ENCODE measurements at places on chromosomes 11 and 22. TPM values are rescaled to one million over a fixed set of nuclear protein-coding genes. Genes with fewer than 3 reads are reported as not detected.
A peak's percentile ranks its signal among the peaks of the same experiment; 100 is the strongest.

The MUC2 gene
- total RNA-seq, result not detected

The RIMBP3C gene
- 0.22 TPM for total RNA-seq

DNA sequence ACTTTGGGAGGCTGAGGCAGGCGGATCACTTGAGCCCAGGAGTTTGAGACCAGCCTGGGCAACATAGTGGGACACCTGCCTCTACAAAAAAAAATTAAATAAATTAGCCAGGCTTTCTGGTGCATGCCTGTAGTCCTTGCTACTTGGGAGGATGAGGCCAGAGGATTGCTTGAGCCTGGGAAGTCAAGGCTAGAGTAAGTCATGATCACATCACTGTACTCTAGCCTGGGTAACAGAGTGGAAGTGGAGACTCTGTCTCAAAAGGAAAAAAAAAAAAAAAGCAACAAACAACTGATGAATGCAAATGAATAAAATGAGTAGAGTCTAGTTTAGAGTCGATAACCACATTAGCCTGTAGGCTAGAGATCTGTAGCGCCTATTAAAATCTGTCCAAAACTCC is 3.9 kb upstream of the BCL2L13 start:
- no peak overlapping the region for H3K4me3 ChIP-seq
- H3K27me3 ChIP-seq, result peaks cover 4% of the 10 kb centered on the region
- H3K27ac ChIP-seq, result no peak overlapping the region
- H3K4me1 ChIP-seq, result peaks cover 4% of the 10 kb centered on the region
- no peak for DNase-seq

DNA sequence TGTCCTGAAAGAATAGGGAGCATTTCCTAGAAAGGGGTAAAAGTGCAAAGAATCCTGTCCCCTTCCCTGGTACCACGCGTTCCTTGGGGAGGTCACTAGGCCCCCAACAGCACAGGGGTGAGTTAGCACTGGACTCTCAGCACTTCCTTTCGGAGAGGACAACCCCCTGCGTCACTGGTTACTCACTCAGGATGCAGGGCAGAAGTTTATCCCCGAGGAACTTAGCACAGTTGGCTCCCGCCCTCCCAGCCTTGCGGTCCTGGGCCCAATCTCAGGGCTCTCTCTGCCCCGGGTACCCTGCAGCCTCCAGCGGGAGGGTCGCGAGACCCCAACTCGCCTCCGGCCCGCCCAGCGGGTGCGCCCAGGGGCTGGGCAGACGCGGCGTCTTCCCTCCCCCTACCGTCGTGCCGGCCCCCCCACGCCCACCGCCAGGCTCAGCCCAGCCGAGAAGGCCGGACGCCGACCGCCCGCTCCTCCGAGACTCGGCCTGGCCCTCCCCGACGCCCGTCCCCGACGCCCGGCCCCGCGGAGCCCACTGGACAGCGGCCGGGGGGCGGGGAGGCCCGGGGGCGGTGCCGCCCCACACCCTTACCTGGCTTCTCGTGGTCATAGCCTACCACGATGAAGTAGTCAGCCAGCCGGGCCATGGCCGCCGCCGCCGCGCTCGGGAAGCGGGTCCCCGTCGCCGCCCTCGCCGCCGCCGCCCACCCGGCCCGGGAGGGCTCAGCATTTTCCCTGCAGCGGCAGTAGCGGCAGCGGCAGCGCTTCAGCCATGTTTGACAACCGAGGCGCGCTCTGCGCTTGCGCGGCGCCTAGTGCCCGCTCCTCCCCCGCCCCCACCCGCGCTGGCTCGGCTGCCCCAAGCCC is at the start of gene SBF2:
SBF2 (minus strand) TSS at position 797 of the 867 bp plus-strand sequence; CDS start at position 647, 150 bp downstream.
- H3K27ac ChIP-seq, result peak within 1 kb of the TSS; percentile 31
- H3K4me1 ChIP-seq, result no peaks in the 10 kb centered on the region
- DNase-seq, result peak; percentile 88
- H3K36me3 ChIP-seq, result no peaks in the 10 kb centered on the region
- H3K27me3 ChIP-seq, result peaks cover 2% of the 10 kb centered on the region

- no peaks in the 10 kb centered on the region for H3K4me1 ChIP-seq
- H3K4me3 ChIP-seq, result no peak overlapping the region
- H3K27me3 ChIP-seq, result peaks cover 3% of the 10 kb centered on the region
- H3K27ac ChIP-seq, result no peak overlapping the region
- no peaks in the 10 kb centered on the region for H3K36me3 ChIP-seq
These were observed 311.6 kb downstream of the MIAT start for GRCh38 chr22:26968859-26969523.

- no peak overlapping the region for H3K27ac ChIP-seq
- peaks cover under 1% of the 10 kb centered on the region for H3K27me3 ChIP-seq
- DNase-seq, result no peak
These were observed 49.8 kb downstream of the RRP8 start for GRCh38 chr11:6553634-6554033.

GRCh38 chr22:48630848-48631247 is 1196.8 kb downstream of the BRD1 start:
- peaks cover 5% of the 10 kb centered on the region for H3K27me3 ChIP-seq
- DNase-seq, result no peak
- H3K27ac ChIP-seq, result no peak overlapping the region
- H3K4me3 ChIP-seq, result no peak overlapping the region
- H3K4me1 ChIP-seq, result peaks cover 4% of the 10 kb centered on the region

GRCh38 chr11:111351374-111352055 is 27.6 kb downstream of the POU2AF1 start:
- no peak overlapping the region for H3K4me3 ChIP-seq
- no peak for DNase-seq
- no peak overlapping the region for H3K27ac ChIP-seq
- no peaks in the 10 kb centered on the region for H3K4me1 ChIP-seq

- H3K36me3 ChIP-seq, result no peaks in the 10 kb centered on the region
- H3K27ac ChIP-seq, result no peak overlapping the region
- no peaks in the 10 kb centered on the region for H3K27me3 ChIP-seq
- H3K4me3 ChIP-seq, result no peak overlapping the region
- H3K4me1 ChIP-seq, result no peaks in the 10 kb centered on the region
These were observed 220.8 kb upstream of the SNX19 start for GRCh38 chr11:131137046-131137445.

DNA sequence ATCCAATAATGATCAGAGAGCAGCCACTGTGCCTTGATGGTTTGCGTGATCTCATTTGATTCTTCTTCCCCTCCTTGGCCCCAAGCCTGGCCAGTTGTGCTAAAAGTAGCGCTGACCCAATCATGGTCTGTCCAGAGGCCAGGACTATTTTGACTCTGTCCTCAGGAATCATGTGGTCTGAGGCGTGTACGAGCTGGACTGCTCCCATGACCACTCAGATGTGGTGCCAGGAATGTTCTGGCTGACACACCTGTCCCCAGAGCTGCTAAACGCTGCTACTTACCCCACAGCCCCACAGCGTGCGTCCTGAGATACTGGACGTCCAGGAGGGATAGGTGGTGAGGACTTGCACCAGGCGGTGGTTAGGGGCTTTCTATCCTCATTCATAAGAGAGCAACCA is 70.5 kb downstream of the FEZ1 start:
- peaks cover 6% of the 10 kb centered on the region for H3K4me1 ChIP-seq
- H3K27me3 ChIP-seq, result peaks cover 3% of the 10 kb centered on the region
- no peak overlapping the region for H3K4me3 ChIP-seq
- no peak overlapping the region for H3K27ac ChIP-seq
- no peak for DNase-seq

GRCh38 chr22:44667829-44668189 is 34.2 kb upstream of the PRR5 start:
- H3K27ac ChIP-seq, result no peak overlapping the region
- peaks cover 7% of the 10 kb centered on the region for H3K27me3 ChIP-seq
- DNase-seq, result no peak
- H3K4me1 ChIP-seq, result peaks cover 5% of the 10 kb centered on the region

DNA sequence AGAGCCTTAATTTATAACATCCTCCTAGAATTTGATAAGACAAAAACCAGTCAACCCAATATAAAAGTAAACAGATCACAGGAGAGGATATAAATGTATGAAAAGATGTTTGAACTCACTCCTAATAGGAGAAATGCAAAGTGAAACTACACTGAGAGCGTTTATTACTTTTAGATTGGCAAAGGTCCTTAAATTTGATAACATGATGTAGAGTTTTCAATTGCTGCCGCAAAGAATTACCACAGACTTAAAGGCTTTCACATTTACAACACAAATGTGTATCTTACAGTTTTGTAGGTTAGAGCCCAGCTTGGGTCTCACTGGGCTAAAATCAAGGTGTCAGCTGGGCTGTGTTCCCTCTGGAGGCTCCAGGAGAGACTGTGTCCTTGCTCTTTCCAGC is 9.1 kb upstream of the POU2AF2 start:
- H3K27me3 ChIP-seq, result no peaks in the 10 kb centered on the region
- H3K27ac ChIP-seq, result no peak overlapping the region
- DNase-seq, result no peak

DNA sequence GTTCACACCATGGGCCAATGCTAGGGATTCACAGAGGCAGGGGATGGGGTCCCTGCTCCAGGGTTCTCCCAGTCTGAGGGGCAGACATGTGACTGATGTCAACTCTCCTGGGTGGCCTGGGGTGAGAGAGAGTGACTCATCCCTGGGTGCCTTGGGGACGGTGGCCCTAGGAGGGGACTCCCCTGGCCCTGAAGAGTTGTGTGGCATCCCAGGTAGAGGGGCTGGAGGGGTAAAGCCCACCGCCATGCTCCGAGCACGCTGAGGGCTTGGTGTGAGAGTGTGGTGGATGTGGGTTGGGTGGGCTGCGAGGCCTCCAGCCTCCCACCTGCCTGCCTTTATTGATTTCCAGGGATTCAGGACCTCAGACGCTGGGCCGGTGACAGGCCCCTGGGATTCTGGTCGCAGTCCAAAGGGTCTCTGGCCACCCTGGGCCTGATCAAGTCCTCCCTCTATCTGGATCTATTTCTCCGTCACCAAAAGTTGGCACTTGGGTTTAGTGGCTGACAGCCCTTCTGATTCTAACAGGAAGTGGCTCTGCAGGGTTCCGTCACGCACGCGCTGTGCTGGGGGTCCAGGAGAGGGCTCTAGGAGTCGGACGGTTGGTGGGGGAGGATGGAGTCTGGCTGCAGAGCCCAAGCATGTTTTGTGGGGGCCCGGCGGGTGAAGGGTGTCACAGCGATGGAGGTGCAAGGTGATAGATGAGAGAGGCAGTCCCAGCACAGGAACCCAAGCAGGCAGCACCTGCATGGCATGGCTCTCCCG is 27.3 kb upstream of the WNT7B start:
- H3K4me3 ChIP-seq, result no peak overlapping the region
- no peaks in the 10 kb centered on the region for H3K36me3 ChIP-seq
- DNase-seq, result no peak
- peaks cover 9% of the 10 kb centered on the region for H3K27me3 ChIP-seq
- H3K27ac ChIP-seq, result no peak overlapping the region

- peaks cover 9% of the 10 kb centered on the region for H3K27me3 ChIP-seq
- H3K36me3 ChIP-seq, result no peaks in the 10 kb centered on the region
- H3K4me1 ChIP-seq, result peaks cover 4% of the 10 kb centered on the region
- no peak for DNase-seq
- H3K4me3 ChIP-seq, result no peak overlapping the region
- H3K27ac ChIP-seq, result no peak overlapping the region
These were observed 5.1 kb upstream of the SCARF2 start for GRCh38 chr22:20442485-20443284.

Measured in glutamatergic neuron (in vitro differentiated cells).